DND-41 (cell line): ENCODE measurements at places on chromosomes 5 and 9.

DNA sequence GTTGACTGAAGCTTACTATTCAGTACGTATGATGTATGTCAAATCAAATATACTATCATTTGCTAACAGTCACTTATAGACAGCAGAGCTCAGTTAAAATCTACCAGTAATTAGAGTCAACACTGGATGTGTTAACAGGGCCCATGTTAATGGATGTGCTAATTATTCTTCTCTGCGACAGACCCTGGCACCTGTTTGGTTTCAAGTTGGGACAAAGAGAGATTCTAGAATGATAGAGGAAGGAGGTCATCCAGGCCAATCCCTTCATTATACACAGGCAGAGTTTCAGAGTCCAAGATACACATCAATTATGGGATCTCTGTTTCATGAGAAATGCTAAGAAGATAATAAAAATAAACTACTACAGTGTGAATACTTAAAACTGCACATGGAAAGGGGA, 615.0 kb downstream of the ZNF608 start:
- DNase-seq = no peak

- no peak for DNase-seq
Observed at GRCh38 chr5:94646758-94647157, 28.3 kb downstream of the SLF1 start.

DNA sequence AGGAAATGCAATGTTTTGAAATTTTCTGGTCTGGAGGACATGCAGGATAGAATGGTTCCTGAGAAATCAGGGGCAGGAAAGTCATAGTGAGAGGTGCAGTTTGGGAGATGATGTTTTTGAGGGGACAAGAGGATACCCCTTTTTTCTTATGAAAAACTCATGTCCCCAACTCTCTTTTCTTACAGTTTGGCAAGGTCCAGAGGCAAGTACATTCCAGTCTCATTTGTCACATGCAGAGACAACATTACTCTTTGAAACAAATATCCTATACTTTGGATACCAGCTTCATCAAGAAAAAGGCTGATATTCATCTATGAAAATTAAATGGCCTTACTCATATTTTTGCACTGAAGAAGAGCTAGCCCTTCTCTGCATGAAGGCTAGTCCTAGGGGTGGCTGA, 48.2 kb downstream of the EQTN start:
- no peak for DNase-seq

- no peak for DNase-seq
Observed at GRCh38 chr9:23823986-23824829, 1.8 kb downstream of the ELAVL2 start.

DNA sequence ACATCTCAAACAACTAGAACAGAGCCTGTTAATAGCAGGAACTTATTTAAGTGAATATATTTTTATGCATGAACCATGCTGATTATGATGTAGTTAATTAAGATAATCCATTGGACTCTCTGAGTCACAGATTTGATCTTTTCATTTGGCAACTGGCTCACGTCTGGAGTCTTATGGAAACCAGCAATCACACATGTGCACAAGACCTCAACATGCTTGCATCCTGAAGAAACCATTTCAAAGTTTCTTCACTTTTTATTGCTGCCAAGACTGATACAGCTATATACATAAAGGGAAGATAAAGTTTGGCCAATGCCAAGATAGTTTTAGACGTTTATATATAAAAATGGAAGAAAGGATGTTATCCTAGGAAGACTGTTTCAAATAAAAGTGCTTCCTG, 13.3 kb upstream of the C9 start:
- no peak for DNase-seq

DNA sequence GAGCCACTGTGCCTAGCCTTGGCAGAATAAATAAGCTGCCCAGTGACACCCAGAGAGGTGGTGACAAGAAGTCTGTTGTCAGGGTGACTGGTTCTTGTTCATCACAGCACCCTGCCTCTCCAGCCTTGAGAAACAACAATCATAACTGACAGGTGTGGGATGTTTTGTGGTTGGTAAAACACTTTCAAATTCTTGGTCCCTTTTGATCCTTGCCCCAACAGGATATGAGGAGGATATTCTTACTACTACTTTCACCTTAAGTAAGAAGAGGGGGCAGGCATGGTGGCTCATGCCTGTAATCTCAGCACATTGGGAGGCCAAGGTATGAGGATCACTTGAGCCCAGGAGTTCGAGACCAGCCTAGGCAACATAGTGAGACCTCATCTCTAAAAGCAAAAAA, 14.2 kb upstream of the FRRS1L start:
- peak; percentile 50 for DNase-seq

DNA sequence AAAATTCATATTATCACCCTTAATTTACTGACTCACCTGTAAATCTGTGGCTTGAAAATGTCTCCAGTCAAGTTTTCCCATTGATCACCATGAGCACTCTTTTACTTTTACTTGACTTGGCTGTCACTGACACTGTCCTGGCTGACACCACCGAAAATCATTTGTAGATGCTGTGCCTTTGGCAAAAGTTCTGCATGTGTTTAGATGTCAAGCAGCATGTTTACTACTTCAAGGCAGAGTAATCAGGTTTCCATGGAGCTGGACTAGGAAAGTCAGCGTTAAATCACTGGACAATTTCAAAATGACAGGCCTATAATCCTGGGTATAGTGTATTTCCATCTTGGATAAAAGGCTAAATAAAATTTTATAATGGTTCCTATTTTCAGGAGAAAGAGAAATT, 1530.6 kb upstream of the CDH6 start:
- DNase-seq = no peak

DNA sequence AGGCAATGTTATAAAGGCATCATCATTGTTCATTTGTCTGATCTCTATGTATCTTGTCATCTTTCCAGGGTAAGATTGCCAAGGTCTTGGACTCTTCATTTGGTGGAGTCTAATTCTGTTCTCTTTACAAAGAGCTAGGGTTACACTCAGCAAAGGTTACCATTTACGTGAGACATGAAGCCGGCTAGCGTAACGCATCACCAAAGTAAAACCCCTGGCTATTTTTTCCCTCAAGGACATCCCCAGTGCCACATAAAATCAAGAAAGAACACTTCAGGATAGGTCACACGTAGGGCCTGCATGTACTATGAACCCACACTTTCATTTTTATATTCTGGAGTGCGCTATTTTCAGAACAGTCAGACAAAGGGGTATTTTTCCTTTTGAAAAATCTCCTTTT, 20.0 kb upstream of the MYOT start:
- DNase-seq = no peak

- DNase-seq = no peak
Observed at GRCh38 chr5:132210944-132211343, 16.7 kb downstream of the P4HA2 start.

GRCh38 chr9:806285-807156, 35.0 kb upstream of the DMRT1 start:
- DNase-seq = peak; percentile 16

GRCh38 chr5:48192-48591, 43.8 kb upstream of the PLEKHG4B start:
- no peak for DNase-seq

GRCh38 chr9:131420980-131421624, 27.2 kb downstream of the PRRC2B start:
- no peak for DNase-seq

DNA sequence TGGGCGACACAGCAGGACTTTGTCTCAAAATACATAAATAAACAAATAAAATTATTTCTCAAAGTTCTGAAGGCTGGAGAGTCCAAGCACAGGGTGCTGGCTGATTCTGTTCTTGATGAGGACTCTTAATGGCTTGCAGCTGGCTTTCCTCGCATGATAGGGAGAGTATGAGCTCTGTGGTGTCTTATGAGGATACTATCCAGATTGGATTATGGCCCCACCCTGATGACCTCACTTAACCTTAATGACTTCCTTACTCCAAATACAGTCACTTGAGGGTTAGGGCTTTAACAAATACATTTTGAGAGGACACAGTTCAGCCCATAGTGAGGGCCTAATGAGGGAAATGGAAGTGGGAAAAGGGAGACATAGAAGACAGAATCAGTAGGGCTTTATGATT, 87.7 kb downstream of the FOCAD start:
- no peak for DNase-seq

- DNase-seq = no peak
Observed at GRCh38 chr5:84381502-84382362, 2.9 kb downstream of the EDIL3 start.

DNA sequence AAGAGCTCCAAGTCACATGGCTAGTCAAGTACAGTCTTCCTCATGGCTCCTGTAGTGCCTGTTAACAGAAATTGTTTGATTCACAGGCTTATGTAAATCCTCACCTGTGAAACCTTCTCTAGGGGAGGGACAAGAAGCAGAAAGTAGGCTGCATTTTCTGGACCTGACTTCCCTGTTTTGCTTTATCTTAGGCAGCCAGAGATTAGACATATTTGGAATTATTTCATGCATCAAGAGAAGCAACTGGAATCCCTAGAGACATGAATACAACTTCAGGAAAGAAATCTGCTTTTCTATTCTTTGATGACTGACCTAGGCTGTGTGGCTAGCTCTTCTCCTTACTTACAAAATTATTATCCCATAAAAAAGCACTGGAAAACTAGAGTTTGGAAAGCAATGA, 52.3 kb downstream of the CAST start:
- no peak for DNase-seq

DNA sequence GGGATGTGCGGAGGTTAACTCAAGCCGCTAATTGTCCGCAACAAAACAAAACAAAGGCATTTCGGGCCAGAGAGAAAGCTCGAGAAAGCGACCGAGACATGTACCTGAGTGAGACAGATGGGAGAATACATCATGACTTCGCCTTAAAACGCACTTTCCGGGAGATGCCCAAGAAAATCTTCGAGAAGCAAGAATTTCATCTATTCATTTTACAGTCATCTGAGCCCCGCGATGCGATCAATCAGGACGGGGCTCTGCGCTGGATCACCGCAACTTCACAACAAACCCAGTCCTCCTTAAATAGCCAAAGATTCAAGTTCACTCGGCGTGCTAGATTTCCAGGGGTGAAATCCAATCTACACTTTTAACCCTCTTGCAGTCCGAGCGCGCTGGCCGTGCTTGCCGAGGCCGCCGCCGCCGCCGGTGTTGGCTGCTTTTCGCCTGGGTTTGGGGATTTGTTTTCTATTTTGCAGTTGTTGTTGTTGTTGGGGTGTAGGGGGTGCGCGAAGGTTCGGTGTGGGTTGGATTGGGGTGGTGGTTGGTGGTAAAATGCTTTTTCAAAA, 482 bp downstream of the NFIB start:
- no peak for DNase-seq

GRCh38 chr5:123422433-123423277, 548 bp downstream of the CEP120 start:
- peak; percentile 30 for DNase-seq

GRCh38 chr5:76175821-76176403, 92.7 kb downstream of the SV2C start:
- peak; percentile 26 for DNase-seq

DNA sequence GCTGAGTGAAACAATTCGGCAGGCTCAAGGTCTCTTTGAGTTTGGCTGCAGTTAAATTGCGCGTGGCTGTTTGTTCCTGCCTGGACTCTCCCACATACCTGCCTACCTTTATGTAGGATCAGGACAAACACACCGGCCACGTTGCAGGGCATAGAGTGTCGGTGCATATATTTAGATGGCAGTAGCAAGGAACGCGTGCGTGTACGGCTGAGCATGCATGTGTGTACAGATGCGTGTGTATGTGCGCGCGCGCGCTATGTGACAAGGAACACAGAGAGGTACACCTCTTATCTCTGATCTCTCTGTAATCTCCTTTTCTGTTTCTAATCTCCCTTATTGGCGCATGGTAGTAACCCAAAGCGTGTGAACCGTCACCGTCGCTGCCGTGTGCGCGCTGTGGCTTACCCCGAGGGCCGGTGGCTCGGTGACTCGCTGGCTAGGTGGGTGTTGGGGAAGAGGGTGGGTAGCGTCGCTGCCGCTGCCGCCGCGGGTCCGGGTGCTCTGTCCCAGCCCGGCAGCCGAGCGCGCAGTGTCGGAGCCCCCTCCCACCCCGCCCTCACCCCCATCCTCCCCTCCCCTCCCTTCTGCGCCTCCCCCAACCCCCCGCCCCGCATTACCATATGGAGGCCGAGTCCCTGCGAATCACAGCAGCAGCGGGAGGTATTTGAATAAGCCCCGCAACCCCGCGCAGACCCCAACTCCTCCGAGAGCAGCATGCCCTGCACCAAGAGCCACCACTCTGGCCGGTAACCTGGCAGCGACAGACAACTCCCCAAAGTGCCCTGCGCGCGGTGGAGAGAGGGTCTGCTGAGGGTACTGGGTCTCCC, 204.8 kb downstream of the MEF2C start:
- no peak for DNase-seq

- no peak for DNase-seq
Observed at GRCh38 chr5:11520241-11520930, 383.9 kb downstream of the CTNND2 start.

- no peak for DNase-seq
Observed at GRCh38 chr5:25160891-25161290, 516.1 kb upstream of the CDH10 start.

DNA sequence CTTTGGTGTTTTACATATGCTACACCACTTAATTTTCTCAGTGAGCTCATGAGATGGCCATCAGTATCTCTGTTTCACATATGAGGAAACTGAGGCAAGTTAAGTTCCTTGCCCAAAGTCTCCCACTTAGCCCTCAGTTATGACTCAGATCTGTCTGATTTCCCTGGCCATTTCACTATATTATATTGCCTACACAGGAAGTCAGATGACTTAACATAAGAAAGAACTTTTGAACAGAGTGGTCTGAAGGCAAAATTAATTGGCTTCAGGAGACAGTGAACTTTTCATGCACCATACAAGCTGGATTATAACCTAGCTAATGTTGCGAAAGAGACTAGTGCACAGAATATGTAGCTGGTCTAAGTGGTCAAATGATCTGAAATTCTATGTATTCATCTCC, 221.6 kb downstream of the NFIB start:
- DNase-seq = no peak

GRCh38 chr9:124693403-124693802, 77.7 kb downstream of the NR6A1 start:
- no peak for DNase-seq

- no peak for DNase-seq
Observed at GRCh38 chr9:109286981-109287380, 33.9 kb downstream of the EPB41L4B start.

DNA sequence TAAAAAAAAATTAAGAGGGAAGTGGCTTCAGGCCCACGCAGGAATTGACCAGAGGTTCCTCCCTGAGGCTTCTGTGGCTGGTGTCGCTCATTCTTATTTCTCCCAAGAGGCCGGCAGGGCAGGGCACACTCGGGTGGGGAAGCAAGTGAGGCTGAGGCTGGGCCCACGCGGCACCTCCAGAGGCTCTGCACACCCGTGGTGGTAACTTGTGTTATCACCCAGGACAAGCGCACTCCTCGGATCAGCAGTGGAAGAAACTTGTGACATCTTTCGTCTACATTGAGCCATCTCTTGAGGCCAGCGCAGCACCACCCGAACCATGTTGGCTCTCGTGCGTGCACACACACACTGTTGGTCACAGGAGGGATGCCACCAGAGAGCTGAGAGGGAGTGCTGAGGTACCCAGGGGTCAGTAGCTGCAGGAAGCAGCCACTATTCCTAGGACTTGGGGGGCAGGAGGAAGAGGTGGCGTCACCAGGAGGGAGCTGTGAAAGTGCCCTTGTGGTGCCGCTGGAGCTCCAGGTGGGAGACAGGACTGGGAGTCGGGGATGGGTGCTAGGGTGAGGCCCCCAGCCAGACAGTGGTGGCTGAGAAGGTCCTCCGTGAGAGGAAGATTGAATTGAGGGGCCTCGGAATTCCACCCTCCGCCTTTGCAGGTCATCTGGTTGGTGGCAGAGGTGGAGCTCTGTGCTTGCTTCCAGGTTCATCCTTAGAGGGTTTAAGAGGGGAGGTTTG, 6.4 kb downstream of the NDUFS6 start:
- no peak for DNase-seq

- no peak for DNase-seq
Observed at GRCh38 chr9:132645711-132646110, 24.1 kb downstream of the DDX31 start.
